CD8-positive, alpha-beta memory T cell (primary cell): ENCODE measurements at places on chromosomes 16 and 17.

- DNase-seq: peak; percentile 30
Measured at GRCh38 chr17:48546924-48547807, 2.3 kb upstream of the HOXB2 start.

GRCh38 chr16:84840687-84841627 is 21.2 kb downstream of the CRISPLD2 start:
- no peak for DNase-seq

GRCh38 chr17:4540224-4540651 is 14.9 kb downstream of the MYBBP1A start:
- no peak for DNase-seq

- no peak for DNase-seq
Measured at GRCh38 chr17:66829883-66830282, 5.0 kb upstream of the CACNG5 start.

DNA sequence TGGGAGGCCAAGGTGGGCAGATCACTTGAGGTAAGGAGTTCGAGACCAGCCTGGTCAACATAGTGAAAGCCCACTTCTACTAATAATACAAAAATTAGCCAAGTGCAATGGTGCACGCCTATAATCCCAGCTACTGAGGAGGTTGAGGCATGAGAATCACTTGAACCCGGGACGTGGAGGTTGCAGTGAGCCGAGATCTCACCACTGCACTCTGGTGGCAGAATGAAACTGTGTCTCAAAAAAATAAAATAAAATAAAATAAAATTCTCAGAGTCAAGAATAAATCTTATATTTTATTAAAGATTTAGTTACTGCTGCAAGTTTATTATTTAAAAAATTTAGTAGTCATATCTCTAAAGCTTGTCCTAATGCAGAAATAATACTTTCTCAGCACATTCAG is 29.7 kb downstream of the ARL4D start:
- no peak for DNase-seq
